ENCODE measurements at places on chromosomes 13 and 19. TPM values are rescaled to one million over a fixed set of nuclear protein-coding genes. Genes with fewer than 3 reads are reported as not detected.

The SH2D3A gene
- 18.4 TPM for total RNA-seq

- no peaks in the 10 kb centered on the region for H3K36me3 ChIP-seq
- H3K27ac ChIP-seq, result no peak overlapping the region
- no peaks in the 10 kb centered on the region for H3K27me3 ChIP-seq
- H3K4me1 ChIP-seq, result no peaks in the 10 kb centered on the region
- DNase-seq, result no peak
These were observed 7.6 kb downstream of the KCNN1 start for GRCh38 chr19:17974551-17974950.

The UBE2L5 gene
- not detected for total RNA-seq

DNA sequence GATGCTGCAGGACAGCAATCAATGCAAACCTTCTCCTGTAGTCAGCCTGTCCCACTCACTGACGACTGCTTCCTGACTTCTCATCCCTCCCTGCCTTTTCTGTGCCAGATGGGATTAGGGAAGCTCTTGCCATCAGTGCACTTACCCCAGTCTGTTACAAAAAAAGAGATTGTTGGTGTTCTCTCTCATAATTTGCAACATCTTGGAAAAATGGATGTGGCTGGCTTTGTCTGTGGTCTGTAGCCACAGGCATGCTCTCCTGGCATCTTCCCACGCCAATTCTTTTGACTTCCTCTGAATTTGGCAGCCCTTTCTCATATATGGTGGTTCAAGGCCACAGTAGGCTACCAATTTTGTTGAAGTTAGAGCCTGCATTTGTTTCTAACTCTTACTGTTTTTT, 11.6 kb upstream of the HTR2A start:
- no peaks in the 10 kb centered on the region for H3K36me3 ChIP-seq
- H3K27me3 ChIP-seq, result no peaks in the 10 kb centered on the region
- no peak for DNase-seq
- H3K27ac ChIP-seq, result no peak overlapping the region
- H3K4me3 ChIP-seq, result no peak overlapping the region
- no peaks in the 10 kb centered on the region for H3K4me1 ChIP-seq

DNA sequence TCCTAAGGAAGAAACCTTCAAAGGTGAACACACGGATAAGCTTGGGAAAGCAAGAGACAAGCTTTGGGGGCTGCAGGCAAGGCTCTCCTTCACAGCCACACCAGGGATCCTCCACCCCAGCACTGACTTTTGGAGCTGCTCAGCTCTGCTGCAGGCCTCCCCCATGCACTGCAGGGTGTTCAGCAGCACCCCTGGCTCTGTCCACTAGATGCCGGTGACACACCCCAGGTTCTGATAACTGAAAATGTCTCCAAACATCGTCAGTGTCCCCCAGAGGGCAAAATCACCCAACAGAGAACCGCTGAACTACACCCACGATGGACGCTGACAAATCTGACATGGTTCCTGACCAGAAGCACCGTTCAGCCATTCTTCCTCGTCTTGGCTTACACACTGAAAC, 90.5 kb downstream of the STK24 start:
- no peaks in the 10 kb centered on the region for H3K36me3 ChIP-seq
- no peak for DNase-seq
- H3K27me3 ChIP-seq, result no peaks in the 10 kb centered on the region

The ARL11 gene
- total RNA-seq, result 0.52 TPM

The MBNL2 gene
- total RNA-seq, result 50.8 TPM

DNA sequence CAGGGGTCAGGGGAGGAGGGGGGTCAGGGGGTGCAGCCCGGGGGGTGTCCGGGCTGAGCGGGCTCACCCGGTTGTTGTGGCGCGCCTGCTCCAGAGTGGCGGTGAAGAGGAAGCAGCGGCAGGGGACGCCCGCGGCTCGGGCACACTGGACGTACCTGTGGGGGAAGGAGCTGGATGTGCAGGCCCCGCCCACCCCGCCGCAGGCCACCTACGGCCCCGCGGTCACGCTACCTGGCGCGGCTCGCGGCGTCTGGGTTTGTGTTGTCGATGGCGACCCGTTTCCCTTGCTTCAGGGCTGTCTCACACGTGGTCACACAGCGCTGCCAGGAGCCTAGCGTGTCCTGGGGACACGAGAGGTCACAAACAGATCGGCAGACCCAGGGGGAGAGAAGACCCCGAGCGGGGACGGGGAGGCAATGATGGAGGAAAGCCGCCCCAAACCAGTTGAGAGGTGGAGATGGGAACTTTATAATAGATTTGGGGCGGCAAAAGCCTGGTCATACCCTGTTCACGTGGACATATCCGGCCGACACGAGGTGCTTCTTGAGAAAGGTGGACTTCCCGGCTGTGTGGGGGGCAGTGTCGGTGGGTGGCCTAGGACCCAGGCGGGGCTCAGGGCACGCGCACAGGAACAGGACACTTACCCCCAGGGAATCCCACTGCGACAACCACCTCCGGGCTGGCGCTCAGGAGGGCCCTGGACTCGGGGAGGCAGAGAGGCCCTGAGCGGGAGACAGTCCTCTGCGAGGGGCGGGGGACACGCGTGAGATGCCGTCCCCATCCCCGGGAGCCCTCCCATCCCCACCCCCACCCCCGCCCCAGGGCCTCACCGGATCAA, 5.6 kb downstream of the PNKP start:
- H3K27me3 ChIP-seq, result no peaks in the 10 kb centered on the region
- peaks cover 20% of the 10 kb centered on the region for H3K36me3 ChIP-seq
- H3K27ac ChIP-seq, result no peak overlapping the region
- H3K4me1 ChIP-seq, result peaks cover 20% of the 10 kb centered on the region

- no peak overlapping the region for H3K4me3 ChIP-seq
- DNase-seq, result no peak
- no peaks in the 10 kb centered on the region for H3K36me3 ChIP-seq
- no peaks in the 10 kb centered on the region for H3K4me1 ChIP-seq
- no peak overlapping the region for H3K27ac ChIP-seq
- no peaks in the 10 kb centered on the region for H3K27me3 ChIP-seq
These were observed 166.6 kb downstream of the RAP2A start for GRCh38 chr13:97600458-97601075.

The CLEC4G gene
- total RNA-seq, result 0.52 TPM
